ENCODE measurements at places on chromosomes 13 and 19. TPM values are rescaled to one million over a fixed set of nuclear protein-coding genes. Genes with fewer than 3 reads are reported as not detected.

Gene SLC25A42
- total RNA-seq, result 27.2 TPM

Gene CDC34
- total RNA-seq, result 86.3 TPM

Gene ATXN8OS
- total RNA-seq, result not detected

Gene APLP1
- 17.8 TPM for total RNA-seq

- no peak for DNase-seq
Observed at GRCh38 chr13:75175575-75175974, 306.4 kb downstream of the TBC1D4 start.

Gene TMPRSS9
- total RNA-seq, result not detected

Gene GCDH
- 39.5 TPM for total RNA-seq

DNA sequence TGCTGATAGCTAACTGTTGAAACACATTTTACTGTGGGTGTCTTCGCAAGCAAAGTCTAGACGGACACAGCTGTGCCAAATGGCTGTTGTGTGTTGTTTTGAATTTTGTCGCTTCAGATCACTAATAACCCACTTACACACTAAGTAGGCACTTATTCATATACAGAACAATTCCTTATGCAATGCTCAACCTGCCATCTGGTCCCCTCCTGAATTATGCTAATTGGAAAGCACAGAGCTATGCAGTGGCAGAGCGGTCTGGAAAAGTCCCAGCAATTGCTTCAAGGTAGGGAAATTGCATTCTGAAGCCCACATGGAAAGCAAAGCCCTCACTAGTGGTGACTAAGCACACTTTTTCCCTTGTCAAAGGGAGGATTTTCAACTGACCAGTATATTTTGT lies 69.9 kb downstream of the C13orf42 start:
- DNase-seq, result no peak

DNA sequence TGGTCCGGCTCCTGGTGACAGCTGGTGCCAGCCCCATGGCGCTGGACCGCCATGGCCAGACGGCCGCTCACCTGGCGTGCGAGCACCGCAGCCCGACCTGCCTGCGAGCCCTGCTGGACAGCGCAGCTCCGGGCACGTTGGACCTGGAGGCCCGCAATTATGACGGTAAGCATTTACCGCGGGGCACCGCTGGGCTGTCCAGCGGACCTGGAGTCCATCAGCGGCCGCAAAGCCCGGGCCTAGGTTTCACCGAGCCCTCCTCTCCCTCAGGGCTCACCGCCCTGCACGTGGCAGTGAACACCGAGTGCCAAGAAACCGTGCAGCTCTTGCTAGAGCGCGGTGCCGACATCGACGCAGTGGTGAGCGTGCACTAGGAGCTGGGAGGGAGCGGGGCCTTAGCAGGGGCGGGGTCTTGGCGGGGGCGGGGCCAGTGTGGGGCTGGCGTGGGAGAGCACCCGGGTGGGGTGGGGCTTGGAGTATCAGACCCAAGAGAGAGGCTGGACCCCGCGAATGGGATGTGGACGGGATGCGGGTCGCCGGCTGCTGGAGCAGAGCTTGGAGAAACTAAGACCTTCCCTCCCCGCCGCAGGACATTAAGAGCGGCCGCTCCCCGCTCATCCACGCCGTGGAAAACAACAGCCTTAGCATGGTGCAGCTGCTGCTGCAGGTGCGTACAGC lies 8.7 kb downstream of the BCL3 start:
- peak; percentile 84 for DNase-seq

Gene PROSER3
- 5.9 TPM for total RNA-seq

- no peak for DNase-seq
Observed at GRCh38 chr13:34583181-34583580, 358.9 kb upstream of the NBEA start.

DNA sequence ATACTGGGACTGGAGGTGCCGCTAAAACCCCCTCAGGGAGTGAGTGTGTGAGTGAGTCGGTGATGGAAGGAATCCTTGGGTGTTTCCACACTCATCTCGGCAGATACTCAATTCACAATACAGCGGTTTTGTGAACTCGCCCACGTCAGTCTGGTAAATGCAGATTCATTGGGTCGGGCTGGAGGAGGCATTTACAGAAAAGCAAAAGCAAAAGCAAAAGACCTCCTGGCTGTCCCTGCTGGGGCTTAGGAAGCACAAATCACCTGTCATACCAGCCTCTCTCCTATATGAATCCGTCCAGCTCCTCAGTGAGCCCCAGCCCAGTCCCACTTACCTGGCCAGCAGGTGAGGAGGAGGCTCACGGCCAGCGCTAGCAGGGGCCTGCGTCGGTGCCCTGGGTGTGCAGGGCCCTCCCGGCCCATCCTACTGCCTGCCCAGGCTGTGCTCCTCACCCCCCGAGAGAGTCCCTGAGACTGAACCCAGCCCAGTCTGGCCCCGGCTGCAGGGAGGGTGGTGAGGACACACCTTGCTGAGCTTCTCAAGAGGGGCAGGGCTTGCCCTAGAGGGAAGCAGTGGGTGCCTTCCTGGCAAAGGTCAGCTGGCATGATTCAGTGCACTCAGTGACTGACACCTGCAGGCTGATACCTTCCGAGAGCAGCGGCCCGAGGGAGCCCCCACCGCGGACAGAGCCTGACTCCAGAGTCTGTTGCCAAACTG lies at the start of gene MUC16:
Gene MUC16 (minus strand): TSS at position 475 of the 717 bp plus-strand sequence.
- no peak for DNase-seq

GRCh38 chr13:73903561-73903960 lies 230.6 kb downstream of the KLF12 start:
- DNase-seq, result no peak

GRCh38 chr19:18607226-18608101 lies 865 bp upstream of the CRLF1 start:
- DNase-seq, result no peak

DNA sequence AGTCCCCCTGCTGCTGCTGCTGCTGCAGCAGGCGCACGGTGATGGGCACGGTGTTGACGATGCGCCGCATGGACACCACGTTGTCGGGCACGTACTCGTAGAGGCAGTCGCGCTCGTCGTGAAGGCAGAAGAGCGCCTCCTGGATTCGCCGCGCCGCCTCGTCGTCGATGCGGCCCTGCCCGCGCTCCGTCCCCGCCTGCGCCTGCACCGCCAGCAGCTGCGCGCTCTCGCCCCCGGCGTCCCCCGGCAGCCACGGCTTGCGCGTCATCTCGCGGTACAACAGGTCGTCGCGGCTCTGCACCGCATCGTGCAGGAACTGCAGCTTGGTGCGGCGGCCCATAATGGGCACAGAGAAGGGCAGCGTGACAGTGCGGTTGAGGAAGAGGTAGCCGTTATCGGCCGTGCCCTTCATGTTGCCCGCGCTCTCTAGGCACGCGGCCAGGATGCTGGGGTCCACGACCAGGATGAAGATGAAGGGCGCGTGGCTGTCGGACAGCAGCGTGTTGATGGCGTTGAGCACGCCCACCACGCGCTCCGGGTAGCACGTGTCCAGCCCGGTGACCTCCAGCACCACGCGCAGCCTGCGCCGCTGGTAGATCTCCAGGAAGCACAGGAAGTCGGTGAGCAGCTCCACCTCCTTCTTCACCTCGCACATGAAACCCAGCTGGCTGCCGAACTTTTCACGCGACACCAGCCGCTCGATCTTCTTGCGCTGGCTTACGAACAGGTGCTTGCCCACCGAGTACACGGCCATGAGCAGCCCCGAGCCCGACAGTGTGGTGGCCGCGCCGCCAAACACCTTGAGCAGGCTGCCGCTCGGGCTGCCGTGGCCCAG lies 8.1 kb downstream of the NKPD1 start:
- peak; percentile 68 for DNase-seq

Gene CHAF1A
- total RNA-seq, result 5.4 TPM
